Fibroblast of skin of left biceps (primary cell): ENCODE measurements at places on chromosomes 5 and 9.

- no peak for DNase-seq
Observed at GRCh38 chr9:73474002-73474600, 322.4 kb downstream of the ANXA1 start.

DNA sequence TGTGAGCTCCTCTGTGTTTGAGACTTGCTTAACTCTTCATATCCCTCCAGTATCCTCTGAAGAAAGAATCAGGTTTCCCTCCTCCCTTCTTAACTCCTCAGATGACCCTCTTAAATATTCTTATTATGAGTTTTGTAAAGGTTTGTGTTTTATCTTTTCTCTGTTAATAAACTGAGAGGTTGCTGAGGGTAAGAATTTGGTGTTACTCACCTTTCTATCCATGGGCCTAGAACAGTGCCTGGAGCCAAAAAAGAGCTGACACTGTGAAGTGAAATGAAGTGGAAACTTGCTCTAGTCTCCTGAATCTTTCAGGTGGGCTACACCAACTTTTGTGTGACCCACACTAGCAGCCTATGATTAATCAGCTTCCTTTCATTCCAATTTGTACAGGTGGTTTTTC lies 208.4 kb downstream of the CSNK1G3 start:
- no peak for DNase-seq

- DNase-seq: no peak
Observed at GRCh38 chr5:14580398-14581034, 1.1 kb upstream of the OTULINL start.

DNA sequence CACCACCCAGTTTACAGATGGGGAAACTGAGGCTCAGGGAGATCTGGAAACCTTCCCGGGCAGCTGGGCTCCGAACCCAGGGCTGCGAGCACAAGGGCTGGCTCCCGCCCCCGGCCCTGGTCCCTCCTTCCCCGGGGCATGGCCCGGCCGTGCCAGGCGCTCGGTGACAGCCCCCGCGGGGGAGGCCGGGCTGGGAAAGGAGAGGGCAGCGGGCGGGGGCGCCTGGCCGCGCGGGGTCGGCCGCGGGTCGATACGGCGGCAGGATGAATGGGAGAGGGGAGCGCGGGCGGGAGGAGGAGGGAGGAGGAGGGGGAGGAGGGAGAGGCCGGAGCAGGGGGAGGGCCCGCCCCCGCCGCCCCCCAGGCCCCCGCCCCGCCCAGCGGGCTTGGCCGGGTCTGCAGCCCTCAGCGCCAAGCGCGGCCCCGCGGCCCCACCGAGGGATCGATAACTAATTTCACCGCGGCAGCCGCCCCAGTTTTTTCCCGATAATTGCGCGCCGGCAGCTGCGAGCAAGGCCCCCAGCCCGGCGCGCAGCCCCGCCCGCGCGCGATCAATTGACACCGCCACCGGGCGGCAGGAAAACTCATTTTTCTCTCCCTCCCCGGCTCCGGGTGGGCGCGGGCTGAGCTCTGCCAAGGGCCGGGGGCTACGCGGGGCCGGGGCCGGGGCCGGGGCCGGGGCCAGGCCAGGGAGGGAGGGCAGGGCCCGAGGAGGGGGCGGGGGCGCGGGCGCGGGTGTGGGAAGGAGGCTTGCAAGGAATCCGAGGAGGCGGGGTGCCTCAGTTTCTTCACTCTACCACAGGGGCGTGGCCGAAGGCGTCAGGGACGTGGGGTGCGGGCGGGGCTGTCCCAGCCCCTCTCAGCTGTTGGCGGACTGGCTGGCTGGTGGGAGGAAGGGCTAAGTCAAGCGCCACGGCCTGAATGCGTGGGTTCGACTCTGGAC lies 52.1 kb downstream of the C9orf50 start:
- no peak for DNase-seq

DNA sequence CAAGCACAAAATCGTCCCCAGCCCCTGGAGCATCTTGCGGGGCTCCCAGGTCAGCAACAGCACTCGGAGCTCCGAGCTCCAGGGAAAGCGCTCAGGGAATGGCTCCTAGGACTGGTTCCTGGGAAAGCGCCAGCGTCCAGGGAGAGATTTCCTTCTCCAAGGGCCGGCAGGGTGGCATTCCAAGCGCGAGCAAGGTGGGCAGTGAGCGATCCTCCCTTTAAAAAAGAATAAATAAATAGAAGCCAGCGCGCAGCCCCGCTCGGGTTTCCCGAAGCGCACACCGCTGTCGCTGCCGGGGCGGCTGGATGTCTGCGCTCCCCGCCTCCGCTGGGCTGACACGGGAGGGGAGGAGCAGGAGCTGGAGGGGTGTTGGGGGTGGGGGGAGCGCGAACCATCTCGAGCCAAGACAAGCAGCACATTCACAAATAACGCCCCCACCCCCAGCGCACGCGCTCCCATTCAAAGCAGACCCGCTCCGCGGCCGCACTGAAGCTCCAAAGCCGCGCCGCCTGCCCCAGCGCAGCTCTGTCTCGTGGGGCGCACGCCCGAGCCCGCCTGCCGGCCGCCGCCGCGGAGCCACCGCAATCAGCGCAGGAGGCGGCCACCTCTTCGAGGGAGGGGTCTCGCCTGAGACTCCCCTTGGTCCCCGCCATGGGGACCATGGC lies 327.4 kb downstream of the SH3GL2 start:
- no peak for DNase-seq

- DNase-seq: no peak
Observed at GRCh38 chr5:1004461-1005248, 3.9 kb upstream of the NKD2 start.

DNA sequence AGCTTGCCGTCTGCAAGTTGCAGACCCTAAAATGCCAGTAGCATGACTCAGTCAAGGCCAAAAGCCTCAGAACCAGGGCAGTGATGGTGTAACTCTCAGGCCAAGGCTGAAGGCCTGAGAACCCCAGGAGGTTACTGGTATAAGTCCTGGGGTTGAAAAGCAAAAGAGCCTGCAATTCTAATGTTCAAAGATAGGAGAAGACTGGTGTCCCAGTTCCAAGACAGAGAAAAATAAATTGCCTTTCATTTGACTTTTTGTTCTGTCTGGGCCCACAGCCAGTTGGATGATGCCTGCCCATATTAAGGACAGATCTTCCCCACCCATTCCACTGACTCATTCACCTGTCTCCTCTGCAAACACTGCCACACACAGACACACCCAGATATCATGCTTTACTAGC lies 673.2 kb downstream of the CDH18 start:
- DNase-seq: no peak

DNA sequence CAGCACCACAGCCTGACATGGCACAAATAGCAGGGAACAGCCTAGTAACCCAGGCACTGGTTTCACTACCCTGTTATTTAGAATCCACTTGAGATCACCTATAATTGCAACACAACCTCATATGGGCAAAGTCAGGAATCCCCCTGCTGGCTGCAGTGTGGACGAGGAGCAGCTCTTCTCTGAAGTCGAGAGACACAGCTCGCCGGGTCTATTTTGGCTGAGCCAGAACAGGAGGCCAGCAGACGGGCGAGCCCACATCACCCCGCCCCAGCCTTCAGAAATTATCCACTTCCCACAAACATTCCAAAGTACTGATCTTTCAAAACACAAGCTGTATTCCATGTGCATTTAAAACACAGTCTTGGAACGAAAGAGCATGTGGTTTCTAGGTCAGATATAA lies 179.0 kb downstream of the ROR2 start:
- peak; percentile 93 for DNase-seq

GRCh38 chr9:74570879-74571512 lies 73.9 kb downstream of the RORB start:
- peak; percentile 2 for DNase-seq
